ENCODE measurements at places on chromosomes 1 and 21. TPM values are rescaled to one million over a fixed set of nuclear protein-coding genes. Genes with fewer than 3 reads are reported as not detected.

KCNH1 gene
- 0.21 TPM for polyA plus RNA-seq

CD53 gene
- 15.4 TPM for polyA plus RNA-seq

KIF14 gene
- 7.1 TPM for polyA plus RNA-seq

LRRC8B gene
- 4.7 TPM for polyA plus RNA-seq

KRTAP27-1 gene
- polyA plus RNA-seq: not detected

IGFN1 gene
- 1.5 TPM for polyA plus RNA-seq

SYT2 gene
- polyA plus RNA-seq: 3.0 TPM

GRCh38 chr1:154583773-154584172 is 16.2 kb downstream of the CHRNB2 start:
- no peak for DNase-seq

DNA sequence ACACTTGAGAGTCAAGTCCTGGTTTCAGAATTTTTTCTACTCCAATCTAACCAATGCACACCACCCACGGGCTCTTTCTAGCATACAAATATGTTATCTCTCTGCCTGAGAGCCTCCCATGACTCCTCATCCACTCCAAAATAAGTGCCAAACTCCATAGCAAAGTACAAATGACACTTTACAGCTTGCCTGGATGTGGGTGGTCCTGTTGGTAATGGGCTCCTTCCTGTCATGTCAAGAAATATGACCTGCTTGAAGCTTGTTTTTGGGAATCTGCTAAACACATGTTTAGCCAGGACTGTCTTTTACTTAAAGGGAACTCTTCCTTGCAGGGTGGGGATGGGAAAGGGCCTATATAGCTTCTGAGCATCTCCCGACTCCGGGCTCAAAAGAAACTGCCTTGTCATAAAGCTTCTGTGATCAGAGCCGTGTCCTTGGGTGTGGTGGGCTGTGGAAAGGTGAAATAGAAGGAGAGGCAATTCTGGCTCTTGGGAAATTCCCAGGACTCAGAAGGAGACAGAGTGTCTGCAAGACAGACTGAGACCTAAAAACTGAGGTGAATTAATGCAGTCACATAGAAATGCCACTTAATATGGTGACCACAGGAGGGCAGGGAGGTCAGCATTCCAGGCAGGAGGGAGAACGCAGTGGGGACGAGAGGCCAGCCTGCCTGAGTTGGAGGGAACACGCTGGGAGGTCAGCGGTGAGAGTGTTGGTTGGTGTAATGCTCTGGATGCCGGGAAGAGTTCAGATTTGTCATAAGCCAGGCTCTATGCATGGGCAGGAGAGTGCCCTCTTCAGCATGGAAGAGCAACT is 6.1 kb upstream of the IGFN1 start:
- DNase-seq: no peak

DNA sequence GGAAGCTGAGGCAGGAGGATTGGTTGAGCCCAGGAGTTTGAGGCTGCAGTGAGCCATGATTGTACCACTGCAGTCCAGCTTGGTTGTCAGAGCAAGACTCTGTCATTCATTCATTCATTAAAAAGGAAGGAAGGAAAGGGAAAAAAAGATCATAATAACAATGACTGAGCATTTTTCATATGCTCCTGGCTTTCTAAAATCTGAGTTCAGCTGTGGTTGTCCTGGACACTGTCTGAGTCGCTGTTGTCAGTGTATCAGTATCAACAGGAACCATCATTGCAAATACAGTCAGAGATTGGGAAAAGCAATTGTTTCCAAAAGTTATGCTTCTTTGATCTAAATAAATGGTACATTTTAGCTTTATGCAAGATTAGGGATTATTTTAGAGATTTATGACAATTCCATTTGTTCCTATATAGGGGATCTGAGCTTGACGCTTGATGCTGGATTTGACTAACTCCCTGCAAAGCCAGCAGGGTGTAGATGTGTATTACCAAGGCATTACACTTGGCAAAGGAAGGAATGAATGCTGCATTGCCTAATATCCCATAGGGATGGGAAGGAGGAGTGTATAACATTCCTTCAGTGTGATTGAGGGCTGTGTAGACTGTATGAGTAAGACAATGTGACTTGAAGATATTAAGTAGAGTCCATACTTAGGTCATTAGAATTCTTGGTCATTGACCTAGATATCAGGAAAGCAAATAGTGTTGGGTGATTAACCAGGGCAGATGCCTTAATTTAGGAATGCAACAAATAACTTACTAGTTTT is 100.2 kb downstream of the DISP1 start:
- DNase-seq: no peak

DNA sequence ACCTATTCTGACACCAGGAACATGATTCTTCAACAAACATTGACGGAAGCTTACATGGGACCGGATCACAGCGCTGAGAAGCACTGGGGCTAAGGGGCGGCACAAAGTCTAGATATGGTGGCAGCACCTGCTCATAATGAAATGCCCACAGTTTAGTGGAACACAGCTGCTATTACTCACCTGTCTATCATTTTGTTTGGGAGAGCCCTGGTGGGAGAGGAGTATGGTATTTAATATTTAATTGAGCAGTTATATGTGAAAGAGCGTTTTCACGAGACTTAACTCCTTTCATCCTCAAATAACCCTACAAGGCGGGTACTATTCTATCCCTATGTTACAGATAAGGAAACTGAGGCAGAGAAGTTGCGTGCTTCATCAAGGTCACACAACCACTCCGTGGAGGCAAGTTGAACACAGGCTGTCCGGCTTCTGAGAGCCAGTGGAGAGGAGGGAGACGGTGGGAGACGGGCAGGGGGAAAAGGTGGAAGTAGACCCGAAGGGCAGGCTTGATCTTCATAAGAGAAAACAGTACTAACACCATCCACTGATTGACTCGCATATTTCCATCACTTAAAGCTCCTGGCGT is 790 bp upstream of the TSNAX start:
- DNase-seq: no peak

DNA sequence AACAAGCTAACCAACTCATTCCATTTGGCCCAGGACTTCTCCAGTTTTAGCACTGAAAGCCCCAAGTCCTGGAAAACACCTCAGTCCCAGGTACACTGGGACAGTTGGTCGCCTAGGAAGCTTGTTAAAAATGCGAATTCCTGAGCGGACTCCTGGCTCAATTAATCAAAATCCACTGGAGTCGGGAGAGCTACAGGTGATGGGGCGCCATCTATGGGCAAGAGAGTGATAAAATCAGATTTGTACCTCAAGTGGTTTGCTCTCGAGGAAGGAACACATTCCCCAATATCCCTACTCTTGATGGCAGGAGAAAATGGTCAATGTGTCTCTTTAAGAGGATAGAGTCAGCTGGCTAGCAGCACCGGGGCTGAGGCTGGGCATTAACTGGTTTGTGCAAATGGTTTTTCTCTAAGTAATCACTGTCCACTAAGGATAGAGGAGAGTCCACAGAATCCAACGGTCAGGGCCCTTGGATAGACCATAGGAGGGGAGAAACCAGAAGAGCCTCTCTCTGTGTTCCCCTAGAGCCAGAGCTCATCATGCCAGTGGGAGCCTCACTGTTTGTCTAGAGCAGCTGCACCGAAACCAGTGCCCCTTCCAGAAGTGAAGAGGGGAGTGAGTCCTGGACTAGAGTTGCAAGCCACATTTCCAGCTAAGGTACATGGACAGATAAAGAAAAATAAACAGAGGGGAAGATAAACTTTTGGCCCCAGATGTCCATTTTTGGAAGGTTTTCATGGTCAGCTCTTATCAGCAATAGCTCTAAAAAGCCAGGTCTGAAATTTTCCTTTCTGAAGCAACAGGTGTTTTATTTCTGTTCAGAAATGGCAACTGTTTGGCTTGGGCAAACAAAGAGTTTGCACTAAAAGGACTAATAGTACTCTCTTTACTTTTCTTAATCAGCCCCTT is 148.5 kb downstream of the TENT5C start:
- DNase-seq: peak; percentile 50

DNA sequence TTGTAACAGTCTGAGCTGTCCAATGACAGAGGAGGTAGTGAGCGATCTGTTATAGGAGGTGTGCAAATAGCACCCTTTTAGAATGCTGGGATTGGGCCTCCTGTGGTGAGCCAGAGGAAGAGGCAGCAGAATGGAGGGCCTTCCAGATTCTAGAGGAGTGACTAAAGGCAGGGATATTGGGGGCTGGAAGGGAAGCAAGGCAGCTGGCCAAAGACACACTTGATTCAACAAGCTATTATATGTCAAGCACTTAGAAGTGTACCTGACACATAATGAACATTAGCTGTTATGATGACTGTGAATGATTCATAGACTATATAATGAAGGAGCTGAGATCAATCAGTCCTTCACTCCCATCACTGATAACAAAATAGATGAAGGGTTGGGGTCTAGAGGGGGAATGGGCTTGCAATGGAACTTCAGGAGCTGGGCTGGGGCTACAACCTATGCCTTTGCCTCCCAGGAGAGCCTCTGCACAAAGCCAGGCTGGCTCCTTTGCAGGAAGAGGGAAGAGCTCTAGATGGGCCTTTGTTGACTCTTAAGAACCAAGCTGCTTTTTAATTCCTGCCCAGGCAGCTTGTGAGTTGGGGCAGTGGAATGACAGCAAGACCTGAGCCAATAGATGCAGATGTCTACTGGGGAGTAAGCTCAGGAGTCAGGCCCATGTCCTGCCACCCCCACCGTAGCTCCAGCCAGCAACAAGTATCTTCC is 2.3 kb upstream of the MKNK1 start:
- no peak for DNase-seq

DNA sequence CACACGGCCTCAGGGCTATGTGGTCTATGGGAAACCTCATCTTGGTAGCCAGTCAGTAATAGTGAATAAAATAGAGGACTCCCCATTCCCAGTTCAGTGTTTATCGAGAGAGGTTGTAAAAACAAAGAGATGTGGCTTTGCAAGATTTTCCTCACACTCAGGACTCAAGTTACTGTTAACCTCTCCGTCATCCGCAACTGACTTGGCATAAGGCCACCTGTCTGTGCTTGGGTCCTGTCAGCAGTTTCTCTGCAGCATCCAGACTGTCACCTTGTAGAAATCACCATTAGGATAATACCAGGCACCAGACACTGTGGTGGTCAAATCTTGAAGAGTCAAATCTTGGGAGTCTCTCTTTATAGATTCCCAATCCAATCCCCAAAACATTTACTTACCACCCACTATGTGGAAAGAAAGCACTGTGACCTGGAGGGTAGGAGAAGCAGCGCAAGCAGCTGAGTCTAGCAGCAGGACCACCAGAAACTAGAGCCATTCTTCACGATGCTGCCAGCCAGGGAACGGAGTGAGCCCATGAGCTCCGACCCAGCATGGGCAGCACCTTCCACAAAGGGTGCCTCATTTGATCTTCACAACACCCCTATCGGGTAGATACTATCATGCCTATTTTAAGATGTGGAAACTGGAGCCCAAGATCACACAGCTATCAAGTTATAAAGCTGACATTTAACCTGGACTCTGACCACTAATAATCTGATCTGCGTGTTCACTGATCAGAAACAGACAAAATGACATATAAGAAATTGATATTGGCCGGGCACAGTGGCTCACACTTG is 5.6 kb upstream of the GPR25 start:
- DNase-seq: no peak

DNA sequence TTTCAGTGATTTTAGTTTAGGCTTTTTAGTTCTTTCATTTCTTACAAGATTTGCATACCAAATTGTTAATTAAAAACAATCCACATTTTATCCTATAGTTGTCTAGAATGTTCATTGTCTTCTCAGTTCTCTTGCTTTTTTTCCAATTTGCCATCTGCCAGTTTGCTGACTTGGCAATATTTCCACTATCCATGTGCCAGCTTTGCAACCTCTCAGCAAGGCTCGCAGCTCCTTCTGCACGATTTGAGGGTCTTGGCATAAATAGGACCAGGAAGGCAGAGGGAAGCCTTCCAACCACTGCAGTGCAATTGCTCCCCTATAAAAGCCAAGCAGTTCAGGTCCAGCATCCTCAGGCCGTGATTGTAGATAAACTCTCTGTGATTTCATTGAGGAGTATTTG is 306.8 kb upstream of the FMN2 start:
- no peak for DNase-seq

GRCh38 chr1:175070818-175071217 is 3.2 kb downstream of the TNN start:
- no peak for DNase-seq
